ENCODE measurements at places on chromosomes 4 and X.

DNA sequence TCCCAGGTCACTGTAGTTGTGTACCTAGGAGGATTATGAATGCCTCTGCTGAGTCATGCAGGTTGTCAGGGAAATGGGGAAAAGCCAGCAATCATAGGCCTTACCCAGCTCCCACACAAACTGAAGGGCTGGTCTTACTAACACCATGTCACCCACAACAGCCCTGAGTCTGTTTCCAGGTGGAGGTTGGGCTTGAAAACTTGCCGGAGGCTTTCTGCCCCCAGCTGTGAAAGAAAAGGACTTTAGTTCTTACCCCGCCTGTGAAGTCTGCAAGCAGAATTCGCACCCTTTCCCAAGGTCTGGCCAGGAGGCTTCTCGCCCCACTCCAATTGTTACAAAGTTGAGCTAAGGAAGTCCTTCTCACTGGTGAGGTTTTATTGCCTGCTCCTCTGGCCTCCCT, 143.9 kb downstream of the RPS6KA6 start:
- no peak for DNase-seq

GRCh38 chrX:53319614-53320542, 38.5 kb upstream of the IQSEC2 start:
- no peak for DNase-seq

- no peak for DNase-seq
These were observed 33.5 kb upstream of the CHRNA9 start for GRCh38 chr4:40301603-40302002.

DNA sequence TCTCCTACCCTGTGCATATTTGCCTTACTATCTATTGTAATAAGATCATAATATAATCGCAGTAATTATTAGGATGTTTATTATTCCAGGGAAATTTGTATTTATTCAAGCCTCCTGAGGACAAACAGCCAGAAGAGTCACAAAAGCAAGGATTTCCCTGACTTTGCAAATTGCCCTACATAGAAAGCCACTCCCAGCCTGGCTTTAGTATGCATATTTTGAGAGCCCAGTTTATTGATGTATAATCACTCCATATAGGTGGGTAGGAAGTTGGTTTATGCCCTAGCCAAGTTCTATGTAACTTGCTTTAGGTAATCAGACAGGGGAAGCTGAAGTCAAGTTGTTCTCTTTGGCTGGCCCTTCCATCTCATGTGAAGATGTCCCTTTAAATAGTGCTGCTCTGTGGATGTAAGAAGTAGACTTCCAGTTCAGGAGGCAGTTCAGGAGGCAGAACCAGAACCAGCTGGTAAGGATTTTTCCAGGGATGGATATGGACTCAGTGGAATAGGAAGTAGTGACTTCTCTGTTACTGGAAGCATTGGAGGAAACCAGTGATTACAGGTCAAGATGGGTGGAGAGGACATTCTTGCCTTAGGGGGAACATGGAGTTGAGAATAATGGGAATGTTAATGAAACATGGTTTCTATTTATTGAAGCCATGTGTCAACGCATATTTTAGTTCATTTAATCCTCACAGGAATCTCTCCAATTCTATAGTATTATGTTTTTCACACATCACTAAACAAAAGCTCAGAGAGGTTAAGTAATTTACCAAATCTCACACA, 70.5 kb upstream of the KIT start:
- DNase-seq: no peak

GRCh38 chr4:58658701-58659100, 1548.5 kb upstream of the IGFBP7 start:
- DNase-seq: no peak

- no peak for DNase-seq
These were observed 5.5 kb downstream of the RPS6KA6 start for GRCh38 chrX:84182516-84182915.

- no peak for DNase-seq
These were observed 19.3 kb upstream of the UBA1 start for GRCh38 chrX:47174376-47174775.

GRCh38 chrX:9493936-9494335, 29.1 kb downstream of the TBL1X start:
- no peak for DNase-seq

- no peak for DNase-seq
These were observed 30.5 kb downstream of the AFF1 start for GRCh38 chr4:86965019-86965976.
